ENCODE measurements at places on chromosomes 5 and 9.

GRCh38 chr5:135533794-135534193 lies 2.0 kb downstream of the NEUROG1 start:
- no peak for DNase-seq

DNA sequence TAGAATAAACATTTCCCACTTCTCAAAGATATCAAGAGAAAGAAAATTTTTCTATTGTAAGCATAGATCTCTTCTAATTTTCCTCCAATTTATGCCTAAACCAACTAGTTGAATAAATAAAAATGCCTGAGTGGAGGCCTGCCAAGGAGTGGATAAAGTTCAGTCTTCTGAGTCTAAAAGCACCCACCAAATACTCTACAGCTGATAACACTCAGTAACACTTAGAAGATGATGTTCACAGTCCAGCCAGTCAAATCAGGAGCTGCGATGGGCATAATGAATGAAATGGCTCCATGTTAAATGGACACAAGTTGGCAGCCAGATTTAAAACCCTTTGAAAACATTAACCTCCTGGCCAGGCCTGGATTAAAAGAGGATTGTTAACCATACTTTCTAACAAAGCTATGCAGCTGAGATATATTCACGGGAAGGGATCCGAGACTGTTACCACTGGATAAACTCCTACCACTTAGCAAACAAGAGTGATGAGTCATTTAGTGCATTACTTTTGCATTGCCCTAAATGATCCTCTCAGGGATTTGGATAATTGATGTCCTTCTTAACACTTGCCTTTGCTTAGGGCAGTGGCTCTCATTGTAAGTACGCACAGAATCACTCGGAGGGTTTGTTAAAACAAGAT lies 63.7 kb upstream of the CCDC112 start:
- DNase-seq = no peak

DNA sequence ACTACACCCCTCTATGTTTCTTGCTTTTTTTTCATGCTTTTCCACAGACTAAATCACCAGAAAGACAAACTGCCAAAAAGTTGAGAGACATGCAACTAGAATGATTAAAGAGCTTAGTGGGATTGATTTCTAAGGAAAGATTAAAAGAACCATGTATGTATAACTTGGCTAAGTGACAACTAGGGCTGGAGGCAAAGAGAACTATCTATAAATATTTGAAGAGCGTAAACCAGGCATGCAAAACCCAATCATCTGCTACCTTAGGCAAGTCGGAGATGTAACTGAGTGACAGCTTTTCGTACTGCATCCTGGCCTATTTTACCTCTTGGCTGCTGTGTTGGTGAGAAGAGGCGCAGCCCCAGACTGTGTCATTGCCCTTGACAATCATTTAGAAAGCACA lies 121.0 kb upstream of the TLX3 start:
- DNase-seq = no peak

DNA sequence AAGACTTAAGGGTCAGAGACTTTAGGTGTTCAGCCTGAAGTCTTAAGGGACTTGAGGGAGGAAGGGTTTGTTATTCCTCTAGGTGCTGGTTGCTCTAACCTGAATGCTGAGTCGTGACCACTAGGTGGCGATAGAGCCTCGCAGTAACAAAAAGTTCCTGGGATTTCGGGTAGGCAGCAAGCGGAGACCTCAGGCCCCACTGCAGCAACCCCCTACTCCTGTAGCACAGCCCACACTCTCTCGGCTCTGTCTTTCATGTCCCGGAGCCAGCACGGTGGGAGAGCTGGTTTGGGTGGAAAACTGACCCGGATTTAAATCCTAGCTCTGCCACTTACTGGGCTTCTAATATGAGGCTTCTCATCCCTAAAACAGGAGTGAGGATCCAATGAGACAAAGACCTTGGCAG lies 100.3 kb upstream of the PANK3 start:
- peak; percentile 57 for DNase-seq

DNA sequence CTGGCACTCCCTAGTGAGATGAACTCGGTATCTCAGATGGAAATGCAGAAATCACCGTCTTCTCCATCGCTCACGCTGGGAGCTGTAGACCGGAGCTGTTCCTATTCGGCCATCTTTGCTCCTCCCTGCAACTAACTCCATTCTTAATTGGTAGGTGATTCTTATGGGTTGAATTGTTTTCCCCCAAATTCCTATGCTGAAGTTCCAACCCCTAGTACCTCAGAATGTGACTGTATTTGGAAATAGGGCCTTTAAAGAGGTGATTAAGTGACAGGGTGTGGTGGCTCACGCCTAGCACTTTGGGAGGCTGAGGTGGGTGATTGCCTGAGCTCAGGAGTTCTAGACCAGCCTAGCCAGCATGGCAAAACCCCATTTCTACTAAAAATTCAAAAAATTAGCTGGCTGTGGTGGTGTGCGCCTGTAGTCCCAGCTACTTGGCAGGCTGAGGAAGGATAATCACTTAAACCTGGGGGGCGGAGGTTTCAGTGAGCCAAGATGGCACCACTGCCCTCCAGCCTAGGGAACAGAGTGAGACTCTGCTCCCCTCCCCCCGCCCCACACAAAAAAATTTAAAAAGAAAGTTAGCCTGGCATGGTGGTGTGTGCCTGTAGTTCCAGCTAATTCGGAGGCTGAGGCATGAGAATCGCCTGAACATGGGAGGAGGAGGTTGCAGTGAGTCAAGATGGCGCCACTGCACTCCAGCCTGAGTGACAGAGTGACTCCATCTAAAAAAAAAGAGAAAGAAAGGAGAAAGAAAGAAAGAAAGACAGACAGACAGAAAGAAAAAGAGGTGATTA lies 25.2 kb upstream of the FOCAD start:
- no peak for DNase-seq

DNA sequence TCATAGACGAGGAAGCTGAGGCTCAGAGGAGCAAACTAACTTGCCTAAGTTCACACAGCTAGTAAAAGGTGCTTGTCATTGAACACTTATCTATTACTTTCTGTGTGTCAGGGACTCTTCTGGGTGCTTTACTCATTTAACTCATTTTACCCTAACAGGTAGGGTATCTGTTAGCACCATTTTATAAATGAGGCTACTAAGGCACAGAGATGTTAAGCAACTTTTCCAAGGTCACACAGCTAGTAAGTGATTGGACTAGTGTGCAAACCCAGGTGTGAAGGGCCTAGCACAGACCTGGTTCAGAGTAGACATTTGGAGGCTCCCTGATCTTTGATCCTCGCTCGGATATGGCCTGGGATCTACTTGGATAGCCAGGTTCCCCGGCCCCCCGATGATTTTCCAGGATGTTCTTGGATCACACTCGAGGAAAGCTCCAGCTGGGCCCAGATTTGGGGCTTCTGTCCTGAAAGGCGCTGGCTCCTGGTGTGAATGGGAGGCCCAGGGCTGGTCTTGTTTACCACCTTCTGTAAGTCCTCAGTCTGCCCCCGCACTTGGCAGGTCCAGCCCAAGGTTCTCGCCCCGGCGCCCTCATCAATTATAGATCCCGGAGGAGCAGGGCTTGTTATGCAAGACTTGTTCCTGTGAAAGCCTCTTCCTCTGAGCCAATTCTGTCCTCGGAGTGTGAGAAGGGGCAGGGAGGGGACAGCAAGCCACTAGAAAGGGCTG lies 37.5 kb downstream of the GSN start:
- DNase-seq = no peak

GRCh38 chr9:86034863-86035734 lies 64.3 kb downstream of the GOLM1 start:
- no peak for DNase-seq

DNA sequence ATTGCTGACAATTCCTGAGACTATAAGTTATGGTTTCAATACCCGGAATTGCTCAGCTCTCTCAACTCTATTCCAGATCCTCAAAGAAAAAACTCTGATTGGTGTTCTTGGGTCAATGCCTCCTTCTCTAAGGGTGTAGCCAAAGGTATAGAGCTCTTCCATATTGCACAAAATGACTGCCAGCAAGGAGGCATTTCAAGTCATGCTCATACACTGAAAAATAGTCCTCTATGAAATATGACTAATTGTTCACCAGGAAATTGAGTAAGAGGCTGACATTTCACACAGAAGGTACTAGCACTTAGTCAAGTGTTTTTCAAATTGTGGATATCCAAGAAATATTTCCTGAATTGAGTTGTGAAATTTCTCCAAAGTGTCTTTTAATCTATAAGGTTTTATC lies 111.1 kb upstream of the KLF9 start:
- no peak for DNase-seq

- DNase-seq = no peak
Measured at GRCh38 chr9:29668732-29669131, 2095.5 kb upstream of the C9orf72 start.

- no peak for DNase-seq
Measured at GRCh38 chr5:168974082-168974481, 326.9 kb downstream of the SLIT3 start.

DNA sequence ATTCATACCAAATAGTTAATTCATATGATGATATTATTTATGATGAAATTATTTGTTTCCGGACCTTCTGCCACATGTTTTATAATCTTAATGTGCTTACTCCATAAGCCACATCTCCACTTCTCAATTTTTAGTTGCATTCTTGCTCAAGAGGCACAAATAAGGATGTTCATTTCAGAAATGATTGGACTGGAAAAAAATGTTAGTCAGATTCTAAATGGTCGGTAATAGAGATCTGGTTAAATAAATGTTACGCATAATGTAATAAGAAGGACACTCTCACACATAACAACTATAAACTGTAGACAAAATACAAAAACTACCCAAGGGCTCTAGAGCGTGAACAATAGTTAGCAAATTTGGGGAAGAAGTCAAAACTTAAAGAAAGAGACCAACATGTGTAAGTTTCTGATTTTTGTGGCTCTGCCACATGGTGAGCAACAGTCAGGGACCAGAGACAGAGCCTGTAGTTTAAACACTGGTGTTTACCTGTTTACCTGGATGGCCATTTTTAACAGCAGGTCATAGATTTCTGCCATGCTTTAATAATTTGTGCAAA lies 554.3 kb upstream of the CLINT1 start:
- DNase-seq = no peak

- no peak for DNase-seq
Measured at GRCh38 chr9:109401169-109401989, 80.5 kb upstream of the EPB41L4B start.

DNA sequence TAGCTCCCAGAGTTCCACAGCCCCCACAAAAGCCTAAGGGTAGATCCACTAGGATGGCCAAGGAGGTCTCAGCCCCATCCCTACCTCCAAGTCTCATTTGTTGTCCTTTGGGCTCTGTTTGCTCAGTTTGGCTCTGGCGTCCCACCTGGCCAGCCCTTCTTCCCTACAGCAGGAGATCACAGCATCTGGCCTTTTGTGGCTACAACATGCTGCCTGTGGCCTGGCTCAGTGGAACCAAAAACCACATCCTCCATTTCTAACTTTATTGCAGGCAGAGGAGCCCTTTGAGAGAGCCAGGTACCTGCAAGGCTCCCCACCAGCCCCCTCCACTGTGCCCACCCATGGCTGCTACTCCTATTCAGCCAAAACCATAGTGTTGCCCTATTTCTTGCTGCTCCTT lies 11.4 kb downstream of the JADE2 start:
- no peak for DNase-seq

DNA sequence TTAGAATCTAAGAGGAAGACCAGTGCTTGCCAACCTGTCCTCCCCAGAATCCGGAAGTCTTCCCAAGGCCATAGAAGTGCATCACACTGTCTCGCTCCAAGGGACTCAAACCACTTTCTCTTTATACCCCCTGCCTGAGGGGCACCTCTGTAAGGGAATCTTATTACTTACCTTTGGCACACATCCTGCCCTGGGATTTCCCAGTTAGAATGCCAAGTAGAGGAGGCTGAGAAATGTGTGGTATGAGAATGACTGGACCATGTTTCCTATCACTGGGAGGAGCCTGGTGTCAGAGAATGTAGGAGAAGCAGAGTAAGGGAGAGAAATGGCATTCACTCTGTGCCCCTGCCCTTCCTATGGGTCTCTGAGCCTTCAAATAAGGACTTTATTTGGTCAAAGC lies 85.8 kb downstream of the AOPEP start:
- no peak for DNase-seq

DNA sequence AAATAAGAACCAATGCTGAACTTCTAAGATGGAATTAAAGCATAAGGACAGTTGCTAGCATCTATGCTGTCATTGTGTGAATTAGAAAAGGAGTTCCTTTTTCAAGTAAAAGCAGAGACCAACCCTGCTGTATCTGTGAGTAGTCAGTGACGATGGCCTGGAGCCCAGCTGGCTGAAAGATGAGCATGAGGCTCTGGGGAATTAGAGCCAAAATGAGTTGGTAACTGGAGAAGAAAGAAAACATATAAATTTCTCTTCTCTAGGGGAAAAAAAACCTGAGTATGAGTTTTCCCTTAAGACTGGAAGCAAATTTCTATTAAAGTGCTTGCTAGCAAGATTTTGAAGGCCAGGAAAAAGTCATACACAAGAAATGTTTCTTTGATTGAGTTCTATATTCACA lies 1.6 kb upstream of the SPZ1 start:
- DNase-seq = no peak

DNA sequence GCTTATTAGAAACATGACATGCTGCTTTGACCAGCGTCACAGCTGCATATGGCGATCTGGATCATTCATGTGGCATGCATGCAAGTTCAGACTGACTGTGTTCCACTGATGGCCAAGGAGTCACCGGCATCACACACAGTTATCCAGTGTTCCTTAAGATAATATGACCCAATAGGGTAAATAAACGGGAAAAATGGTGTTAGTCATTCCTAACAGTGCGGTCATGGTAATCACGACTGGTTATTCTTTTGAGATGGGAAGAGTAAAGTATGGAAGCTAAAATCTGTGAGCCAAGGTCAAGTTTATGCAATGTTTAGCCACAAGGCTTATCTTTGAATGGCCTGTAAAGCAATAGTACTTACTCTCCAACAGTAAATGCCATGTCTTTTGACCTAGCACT lies 29.3 kb upstream of the LVRN start:
- no peak for DNase-seq

DNA sequence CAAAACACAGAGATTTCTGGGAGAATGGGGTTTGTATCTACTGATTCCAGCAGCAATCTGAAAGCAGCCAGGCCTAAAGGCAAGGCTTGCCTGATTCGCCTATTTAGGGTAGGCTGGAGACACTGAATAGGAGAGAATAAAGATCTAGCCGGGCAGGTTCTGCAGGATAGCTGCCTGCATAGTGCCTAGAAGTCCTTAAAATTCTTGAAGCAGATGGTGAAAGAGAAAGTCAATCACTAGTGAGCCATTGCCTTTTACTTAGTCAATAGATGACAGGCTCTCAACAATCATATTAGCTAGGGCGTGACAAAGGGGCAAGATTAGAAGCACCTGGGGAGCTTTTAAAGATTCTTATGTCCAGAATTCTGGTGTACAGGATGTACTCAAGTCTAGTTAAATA lies 522.7 kb downstream of the HTR1A start:
- DNase-seq = no peak

DNA sequence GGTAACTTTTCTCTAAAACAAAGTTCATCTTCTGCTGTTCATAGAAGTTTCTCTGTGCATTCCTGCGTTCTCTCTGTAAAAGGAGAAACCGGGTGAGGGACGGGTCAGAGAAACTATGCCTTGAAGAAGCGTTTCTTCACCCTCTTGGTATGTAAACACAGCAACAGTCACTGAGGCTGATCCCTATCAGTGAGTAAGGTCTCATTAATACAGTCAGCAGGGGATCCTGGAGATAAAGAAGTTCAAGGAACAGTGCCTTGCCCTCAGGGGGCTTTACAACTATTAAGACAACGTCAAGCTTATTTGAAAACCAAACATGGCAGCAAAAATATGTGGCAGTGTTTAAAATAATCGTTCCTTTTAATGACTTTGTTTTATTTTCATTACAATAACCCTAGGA lies 202.9 kb upstream of the IL12B start:
- no peak for DNase-seq
